ENCODE measurements at places on chromosomes 2 and 18. TPM values are rescaled to one million over a fixed set of nuclear protein-coding genes. Genes with fewer than 3 reads are reported as not detected.

The EPHA4 gene
- 57.7 TPM for total RNA-seq

The IL1RL2 gene
- not detected for total RNA-seq

The SPP2 gene
- total RNA-seq, result not detected

The RTP5 gene
- not detected for total RNA-seq

The RELCH gene
- total RNA-seq, result 24.6 TPM

The MC2R gene
- total RNA-seq, result not detected

The ANKRD29 gene
- not detected for total RNA-seq

The ABCG8 gene
- total RNA-seq, result not detected

The HOXD3 gene
- total RNA-seq, result not detected

The MPPE1 gene
- 28.3 TPM for total RNA-seq

The VWC2L gene
- not detected for total RNA-seq

The SCN2A gene
- total RNA-seq, result 0.60 TPM

The GALR1 gene
- total RNA-seq, result not detected

The FHL2 gene
- total RNA-seq, result 202 TPM

The PLB1 gene
- 0.66 TPM for total RNA-seq

The CNDP1 gene
- total RNA-seq, result not detected

The FIGN gene
- total RNA-seq, result 2.6 TPM

The TFPI gene
- 23.5 TPM for total RNA-seq

Measured in HFFc6 (cell line).